ENCODE measurements at places on chromosomes 16 and 17.

DNA sequence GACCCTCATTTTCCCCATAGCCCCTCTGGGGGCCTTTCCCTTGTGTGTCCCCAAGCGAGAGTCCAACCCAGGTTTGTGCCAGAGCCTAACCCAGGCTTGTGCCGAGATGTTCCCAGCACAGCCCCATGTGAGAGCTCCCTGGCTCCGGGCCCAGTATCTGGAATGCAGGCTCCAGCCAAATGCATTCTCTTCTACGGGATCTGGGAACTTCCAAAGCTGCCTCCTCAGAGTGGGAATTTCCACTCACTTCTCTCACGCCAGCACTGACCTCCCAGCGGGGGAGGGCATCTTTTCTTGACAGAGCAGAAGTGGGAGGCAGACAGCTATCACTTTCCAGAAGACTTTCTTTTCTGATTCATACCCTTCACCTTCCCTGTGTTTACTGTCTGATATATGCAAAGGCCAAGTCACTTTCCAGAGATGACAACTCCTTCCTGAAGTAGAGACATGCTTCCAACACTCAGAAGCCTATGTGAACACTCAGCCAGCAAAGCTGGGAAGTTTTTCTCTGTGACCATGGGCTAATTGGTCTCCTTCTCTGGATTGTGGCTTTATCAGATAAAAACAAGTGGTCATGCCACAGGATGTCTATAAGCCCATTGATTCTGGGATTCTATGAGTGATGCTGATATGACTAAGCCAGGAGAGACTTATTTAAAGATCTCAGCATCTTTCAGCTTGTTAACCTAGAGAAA lies 2.5 kb upstream of the CCL2 start:
- DNase-seq = peak; percentile 86

DNA sequence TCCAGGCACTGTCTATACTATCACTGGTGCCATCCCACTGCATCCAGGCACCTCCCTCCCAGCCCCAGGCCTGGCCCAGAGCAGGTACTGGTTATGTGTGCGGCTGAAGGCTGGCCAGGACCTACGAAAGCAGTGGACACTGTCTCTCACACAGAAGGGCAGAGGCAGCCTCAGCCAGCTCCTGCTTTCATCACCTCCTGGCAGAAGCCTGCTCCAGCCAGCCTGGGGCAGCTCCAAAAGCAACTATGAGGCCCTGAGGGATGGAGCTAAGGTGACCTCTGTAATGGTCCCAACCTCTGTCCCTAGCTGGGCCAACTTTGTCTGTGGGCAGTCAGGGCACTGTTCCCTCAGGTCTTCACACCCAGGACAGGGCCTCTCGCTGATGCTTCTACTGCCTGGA lies 18.8 kb downstream of the HSD11B2 start:
- DNase-seq = no peak

DNA sequence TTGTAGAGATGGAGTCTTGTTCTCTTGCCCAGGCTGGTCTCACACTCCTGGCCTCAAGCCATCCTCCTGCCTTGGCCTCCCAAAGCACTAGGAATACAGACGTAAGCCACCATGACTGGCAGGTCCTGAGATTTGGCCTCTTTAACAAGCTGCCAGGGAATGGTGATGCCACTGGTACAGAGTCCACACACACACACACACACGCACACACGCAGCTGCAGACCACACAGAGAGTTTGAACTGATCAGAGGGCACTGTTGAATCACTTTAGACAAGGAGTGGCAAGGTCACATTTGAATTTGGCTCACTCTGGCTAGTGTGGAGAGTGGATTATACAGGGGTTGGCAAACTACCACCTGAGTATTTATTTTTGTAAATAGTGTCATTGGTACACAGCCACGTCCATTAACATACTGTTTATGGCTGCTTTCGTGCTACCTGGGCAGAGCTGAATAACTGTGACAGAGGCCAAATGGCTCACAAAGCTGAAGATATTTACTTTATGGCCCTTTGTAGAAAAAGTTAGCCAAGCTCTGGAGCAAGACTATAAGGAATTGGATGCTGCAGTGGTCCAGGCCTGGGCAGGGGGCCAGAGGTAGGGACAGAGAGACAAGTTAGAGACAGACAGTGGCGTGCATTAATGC lies 9.9 kb downstream of the ITPRIPL2 start:
- DNase-seq = no peak

DNA sequence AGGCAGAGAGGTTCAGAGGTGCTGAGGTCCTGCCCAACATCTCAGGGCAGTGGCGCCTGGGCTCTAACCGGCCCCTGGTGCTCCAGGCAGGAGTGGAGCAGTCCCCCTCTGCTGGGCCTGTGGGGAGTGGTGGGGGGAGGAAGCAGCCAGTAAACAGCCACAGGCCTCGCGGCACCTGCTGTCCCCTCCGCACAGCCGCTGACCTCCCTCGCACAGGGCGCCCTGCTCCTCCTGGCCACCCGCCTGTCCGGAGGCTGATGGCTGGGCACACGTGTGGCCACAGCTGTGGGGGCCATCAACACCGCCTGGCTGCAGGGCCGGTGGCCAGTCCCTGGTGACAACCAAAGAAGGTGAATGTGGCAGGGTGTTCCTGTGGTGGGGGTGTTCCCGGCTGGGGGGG lies 36.8 kb upstream of the PABPN1L start:
- no peak for DNase-seq

- no peak for DNase-seq
Observed at GRCh38 chr17:2804912-2805311, 8.7 kb downstream of the RAP1GAP2 start.

GRCh38 chr17:8079291-8080207 lies 8.0 kb downstream of the ALOX12B start:
- no peak for DNase-seq

GRCh38 chr17:61766520-61766919 lies 96.8 kb downstream of the BRIP1 start:
- peak; percentile 11 for DNase-seq

- DNase-seq = peak; percentile 18
Observed at GRCh38 chr17:16286947-16287562, 66.2 kb downstream of the CENPV start.

DNA sequence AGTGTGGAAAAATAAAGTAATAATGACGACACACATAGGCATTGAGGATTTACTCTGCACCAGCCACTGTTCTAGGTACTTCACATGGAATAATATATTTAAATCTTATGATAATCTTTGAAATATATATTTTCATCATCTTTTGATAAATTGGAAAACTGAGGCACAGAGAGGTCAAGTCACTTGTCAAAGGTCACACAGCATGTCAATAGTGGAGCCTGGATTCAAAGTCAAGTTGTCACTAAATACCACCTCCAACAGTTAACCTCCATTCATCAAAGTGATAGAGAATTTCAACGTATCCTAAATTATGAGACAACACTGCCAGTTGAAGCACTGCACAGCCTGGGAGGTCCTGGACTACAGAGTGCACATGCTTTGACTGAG lies 121.7 kb downstream of the IRX5 start:
- no peak for DNase-seq

GRCh38 chr17:50146927-50147665 lies 3.4 kb downstream of the PPP1R9B start:
- DNase-seq = no peak

DNA sequence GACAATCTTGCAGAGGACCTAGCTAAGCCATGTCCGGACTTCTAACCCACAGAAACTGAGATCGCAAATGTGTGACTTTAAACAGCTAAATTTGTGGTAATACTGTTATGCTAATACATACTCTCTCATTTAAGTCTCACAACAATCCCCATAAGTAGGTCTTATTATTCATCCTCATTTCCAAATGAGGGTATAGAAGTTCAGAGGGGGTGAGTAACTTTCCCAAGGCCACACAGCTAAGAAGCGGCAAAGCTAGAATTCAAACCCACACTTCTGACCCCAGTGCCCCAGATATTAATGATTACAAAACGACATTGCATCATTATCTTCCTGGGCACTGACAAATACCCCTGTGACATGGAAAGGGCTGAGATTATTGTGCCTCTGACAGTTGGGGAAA lies 81.4 kb downstream of the CNGB1 start:
- DNase-seq = no peak

DNA sequence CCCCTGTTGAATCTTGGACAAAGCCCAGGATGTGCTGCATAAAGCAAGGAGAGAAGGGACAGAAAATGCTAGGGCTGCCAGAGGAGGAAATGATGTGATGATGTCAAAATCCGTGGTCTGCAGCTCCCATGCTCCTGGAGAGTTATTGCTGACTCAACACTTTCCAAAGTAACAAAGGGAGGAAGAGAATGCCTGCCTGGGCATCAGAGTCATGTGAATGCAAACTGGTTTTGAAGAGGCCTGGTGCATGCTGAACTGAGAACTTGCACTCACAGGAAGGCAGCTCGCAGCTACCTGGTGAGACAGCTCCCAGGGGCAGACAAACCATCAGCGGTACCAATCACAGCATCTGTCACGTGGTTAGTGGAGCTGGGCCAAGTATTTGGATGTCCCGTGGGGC lies 2.8 kb downstream of the MARVELD3 start:
- DNase-seq = peak; percentile 28
